Testis (tissue), 5 donors: ENCODE measurements at places on chromosomes 5 and 9.

GRCh38 chr9:109843641-109844040 is 63.6 kb downstream of the PALM2AKAP2 start:
- DNase-seq: no peak

DNA sequence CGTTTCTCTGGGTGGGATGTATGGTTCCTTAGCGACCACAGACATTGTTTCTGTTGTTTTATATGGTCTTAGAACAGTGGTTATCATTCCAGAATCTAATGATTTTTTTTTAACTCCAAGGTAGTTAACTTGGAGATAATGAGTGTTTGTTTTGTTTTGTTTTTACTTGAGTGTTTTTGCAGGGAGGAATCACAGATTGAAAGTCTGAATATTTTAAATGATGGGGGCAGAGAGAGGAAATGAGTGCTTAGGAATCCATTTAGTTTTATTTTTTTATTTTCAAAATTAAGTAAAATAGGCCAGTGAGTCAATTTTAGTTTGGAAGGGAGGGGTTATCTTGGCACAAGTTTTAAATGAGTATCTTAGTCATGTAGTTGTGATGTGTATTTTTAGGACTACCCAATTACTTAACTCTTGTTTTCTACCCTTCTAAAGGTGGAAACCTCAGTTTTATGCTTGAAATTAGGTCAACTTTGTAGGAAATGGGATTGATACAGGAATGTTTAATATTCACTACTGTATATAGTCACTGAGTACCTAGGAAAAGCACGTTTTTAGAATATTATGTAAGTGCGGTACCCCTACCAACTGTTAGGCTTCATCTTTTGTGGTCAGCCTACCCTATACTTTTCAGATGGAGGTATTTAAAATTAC is 2.0 kb downstream of the UBE2R2 start:
- no peak for DNase-seq

GRCh38 chr5:35762368-35762767 is 94.3 kb upstream of the IL7R start:
- no peak for DNase-seq

- DNase-seq: no peak
Observed at GRCh38 chr9:8717146-8717545, 917.6 kb upstream of the DMAC1 start.

DNA sequence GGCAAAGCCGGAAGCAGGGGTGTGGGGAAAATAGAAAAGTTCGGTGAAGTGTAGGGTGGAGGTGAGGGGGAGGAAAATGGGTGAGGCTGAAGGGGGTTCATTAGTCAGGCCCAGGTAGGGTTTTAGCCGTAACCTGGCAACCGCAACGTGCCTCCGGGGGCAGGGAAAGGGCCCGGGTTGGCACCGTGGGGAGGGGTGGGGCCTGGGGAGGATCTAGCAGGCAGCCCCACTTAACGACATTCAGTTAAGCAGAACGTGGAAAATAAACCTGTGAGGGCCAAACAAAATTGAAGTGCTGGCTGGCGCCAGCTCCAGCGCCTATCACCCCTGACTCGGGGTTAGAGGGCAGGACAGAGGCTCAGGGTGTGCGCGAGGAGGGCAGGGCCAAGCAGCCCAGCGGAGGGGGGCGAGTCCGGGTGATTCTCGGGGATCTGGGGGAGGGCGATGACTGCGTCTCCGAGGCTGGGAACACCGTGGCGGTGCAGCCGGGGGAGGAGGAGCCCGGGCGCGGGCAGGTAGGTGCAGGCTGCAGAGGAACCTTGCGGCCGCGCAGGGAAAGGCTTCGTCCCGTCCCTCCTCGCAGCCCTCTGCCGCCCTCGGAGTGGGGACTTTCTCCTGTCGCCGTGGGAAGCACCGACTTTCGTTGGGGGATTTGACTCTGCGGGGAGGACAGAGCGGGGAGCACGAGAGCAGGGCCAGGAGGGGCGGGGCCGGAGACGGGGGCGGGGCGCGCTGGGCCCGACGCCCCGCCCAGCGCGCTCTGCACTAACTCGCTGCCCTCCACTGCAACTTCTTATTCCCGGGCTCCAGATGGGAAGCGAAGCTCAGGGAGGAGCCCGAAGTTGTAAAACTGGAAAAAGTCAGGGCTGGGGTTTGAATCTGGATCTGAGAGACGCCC is 5.1 kb downstream of the RGS14 start:
- DNase-seq: peak; percentile 73

- no peak for DNase-seq
Observed at GRCh38 chr5:19496056-19496455, 491.9 kb downstream of the CDH18 start.

GRCh38 chr9:8845808-8846207 is 1046.2 kb upstream of the DMAC1 start:
- DNase-seq: no peak

GRCh38 chr9:3477236-3477834 is 48.5 kb downstream of the RFX3 start:
- no peak for DNase-seq

DNA sequence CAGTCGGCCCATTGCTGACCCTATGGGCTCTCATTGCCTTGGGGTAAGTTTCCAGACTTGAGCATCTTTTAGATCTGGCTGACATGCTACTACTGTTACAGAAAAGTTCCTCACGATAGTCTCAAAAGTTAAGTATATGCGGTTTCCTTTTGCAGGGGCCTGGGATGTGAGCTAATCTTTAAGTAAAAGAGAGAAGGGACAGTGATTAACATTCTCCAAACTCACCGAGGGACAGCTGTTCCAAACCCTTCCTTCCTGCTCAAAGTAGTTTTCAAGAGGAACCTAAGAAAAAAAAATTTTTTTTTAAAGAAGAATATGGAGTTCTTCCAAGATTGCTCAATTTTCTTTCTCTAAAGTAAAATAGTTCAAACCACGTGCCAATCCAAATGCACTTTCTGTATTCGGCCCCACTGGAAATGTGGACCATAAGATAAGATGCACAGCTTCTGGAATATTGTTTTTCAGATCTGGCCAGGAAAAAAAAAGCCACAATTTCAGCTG is 168.0 kb upstream of the SPRY4 start:
- peak; percentile 16 for DNase-seq

DNA sequence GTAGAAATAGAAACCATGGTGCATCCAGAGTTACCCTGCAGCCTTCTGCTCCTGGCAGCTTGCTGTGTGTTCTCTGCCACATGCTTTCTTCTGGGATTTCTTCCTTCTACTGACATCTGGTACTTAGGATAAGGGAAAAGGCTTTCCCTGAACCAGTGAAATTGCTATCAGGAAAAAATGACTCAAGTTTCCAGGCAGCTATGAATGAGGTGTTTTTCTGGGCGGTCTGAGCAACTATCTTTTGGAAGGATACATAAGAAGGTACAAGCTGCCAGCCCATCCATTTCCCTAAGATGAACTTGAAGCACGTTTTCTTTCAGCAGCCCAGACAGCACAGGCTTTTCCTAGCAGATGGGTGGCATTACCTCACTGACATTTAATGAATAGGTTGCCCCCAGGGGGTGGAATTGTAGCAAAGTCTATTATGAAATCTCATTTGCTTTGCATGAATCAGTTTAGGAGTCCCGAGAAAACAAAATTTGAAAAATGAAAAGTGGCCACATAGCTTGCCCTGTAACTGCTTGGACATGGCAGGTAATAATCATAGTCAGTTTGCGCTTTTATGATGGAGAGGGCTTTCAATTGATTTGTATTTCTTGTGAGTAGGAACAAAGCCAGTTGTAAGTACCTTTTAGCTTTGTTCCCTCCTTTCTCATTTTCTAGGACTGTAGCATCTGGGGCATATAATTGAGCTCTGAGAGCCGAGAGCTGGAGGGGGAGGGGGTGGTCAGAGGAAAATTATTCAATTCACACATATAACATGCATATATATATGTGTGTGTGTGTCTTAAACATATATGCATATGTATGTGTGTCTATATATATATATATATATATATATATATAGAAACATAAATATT is 108.5 kb downstream of the C9orf152 start:
- DNase-seq: no peak

- no peak for DNase-seq
Observed at GRCh38 chr5:164680216-164680615, 1174.8 kb downstream of the MAT2B start.

GRCh38 chr9:93586290-93587057 is 10.1 kb downstream of the PHF2 start:
- no peak for DNase-seq

GRCh38 chr9:133115604-133116345 is 5.3 kb downstream of the RALGDS start:
- no peak for DNase-seq

DNA sequence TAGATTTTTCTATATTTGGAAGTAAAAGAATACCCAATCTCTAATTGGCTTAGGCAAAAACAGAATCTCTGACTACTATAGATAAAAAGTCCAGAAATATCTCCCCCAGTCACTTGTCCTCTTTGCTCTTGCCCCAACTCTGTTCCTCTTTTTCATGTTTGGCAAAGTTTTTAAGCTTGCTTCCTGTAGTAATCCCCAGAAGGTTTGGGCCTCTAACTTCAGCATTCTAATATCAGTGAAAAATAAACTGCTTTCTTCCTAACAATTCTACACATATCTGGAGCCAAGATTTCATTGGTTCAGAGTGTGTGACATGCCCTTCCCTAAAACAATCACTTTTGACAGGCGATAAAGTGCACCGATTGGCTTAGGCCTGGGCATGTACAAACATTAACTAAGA is 1680.3 kb downstream of the MAT2B start:
- no peak for DNase-seq

GRCh38 chr5:40430101-40430710 is 249.5 kb upstream of the PTGER4 start:
- no peak for DNase-seq

GRCh38 chr5:176388003-176388443 is 375 bp downstream of the NOP16 start:
- DNase-seq: no peak

DNA sequence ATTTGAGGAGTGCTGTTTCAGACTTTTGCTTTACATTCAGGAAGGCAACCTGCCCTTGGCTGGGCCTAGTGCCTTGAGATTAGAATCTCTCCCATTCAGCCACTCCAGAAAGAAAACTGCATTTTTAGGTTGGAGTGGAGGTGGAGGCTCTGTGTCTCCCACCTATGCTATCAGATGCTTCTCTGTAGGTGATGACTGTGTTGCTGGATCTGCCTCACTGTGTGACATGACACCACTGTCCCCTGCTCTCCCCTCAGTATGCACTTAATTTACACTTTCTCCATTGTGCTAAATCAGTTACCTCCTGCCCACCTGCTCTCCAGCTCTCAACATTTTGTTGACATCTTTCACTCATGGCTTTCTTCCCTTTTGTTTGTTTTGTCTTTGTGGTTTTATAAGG is 265.8 kb downstream of the TENT4A start:
- DNase-seq: no peak

DNA sequence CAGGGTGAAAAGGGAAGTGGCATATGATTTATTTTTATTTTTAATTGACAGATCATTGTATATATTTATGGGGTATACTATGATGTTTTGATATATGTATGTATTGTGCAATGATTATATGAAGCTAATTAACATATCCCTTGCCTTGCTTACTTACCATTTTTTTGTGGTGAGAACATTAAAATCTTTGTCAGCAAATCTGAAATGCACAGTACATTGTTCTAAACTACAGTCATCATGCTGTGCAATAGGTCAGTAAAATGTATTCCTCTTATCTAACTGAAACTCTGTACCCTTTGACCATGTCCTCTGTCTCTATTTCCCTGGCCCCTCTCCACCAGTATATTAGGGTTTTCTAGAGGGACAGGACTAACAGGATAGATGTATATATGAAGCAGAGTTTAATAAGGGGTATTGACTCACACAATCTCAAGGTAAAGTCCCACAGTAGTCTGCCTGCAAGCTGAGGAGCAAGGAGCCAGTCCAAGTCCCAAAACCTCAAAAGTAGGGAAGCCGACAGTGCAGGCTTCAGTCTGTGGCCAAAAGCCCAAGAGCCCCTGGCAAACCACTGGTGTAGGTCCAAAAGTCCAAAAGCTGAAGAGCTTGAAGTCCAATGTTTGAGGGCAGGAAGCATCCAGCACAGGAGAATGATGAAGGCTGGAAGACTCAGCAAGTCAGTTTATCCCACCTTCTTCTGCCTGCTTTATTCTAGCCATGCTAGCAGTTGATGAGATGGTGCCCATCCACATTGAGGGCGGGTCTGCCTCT is 122.2 kb upstream of the FBXL7 start:
- DNase-seq: no peak

- no peak for DNase-seq
Observed at GRCh38 chr9:35000535-35001284, 11.2 kb downstream of the DNAJB5 start.

GRCh38 chr9:27407491-27407890 is 110.5 kb upstream of the EQTN start:
- DNase-seq: no peak

GRCh38 chr9:2159521-2160454 is 144.6 kb downstream of the SMARCA2 start:
- DNase-seq: peak; percentile 19

DNA sequence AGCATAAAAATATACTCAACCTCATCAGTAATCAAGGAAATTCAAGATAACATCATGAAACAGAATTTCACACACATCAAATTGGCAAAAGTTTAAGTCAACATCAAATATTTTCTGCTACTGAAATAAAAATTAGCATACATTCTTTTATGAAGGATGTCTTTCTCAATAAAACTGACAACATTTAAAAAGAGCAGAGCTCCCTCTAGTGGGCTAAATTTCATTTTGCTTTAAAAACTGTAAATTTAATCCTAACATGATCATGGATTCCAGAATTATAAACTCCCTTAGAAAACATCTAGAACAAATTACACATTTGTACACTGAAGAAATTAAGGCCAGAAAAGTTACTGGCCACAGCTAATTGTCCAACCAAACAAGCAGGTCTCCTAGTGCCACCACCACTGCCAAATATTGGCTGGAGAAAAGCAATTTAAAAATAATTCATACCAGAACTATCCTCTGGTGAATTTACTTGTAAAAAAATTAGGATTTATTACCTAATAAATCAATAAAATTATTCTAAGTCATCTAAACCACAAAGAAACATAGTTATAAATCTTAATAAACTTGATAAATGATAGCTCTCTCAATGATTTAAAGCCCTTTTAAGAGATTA is 31.2 kb downstream of the DEPDC1B start:
- no peak for DNase-seq

DNA sequence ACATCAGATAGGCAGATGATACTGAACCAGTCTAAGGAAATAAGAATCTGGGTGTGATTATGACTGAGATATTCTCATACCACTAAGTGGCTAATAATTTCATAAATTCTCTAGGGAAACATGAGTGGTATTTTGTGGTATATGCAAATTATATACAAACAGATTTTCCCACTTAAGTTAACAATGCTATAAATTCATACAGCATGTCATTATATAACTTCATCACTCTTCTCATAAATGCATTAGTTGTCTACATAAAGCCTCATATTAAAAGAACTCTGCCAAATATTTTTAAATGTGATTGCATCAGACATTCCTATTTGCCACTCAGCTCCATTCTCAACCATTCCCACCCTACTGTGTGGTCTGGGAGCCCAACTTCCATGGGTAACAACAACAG is 226.5 kb downstream of the TLE1 start:
- DNase-seq: no peak

DNA sequence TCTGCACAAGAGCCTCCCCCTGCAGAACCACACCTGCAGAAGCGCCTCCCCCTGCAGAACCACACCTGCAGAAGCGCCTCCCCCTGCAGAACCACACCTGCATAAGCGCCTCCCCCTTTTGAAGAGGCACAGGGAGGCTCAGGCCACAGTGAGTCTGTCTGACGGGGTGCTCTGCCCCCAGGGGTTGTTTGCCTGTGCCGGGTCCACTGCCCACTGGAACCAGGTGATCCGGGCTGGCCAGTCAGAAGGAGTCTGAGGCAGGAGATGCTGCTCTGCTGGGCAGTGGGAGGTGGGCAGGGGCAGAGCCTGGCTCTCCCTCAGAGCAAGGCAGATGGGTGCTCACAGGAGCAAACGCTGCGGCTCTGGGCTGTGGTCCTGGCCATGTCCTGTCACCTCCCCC is 60.8 kb upstream of the RNU6ATAC start:
- no peak for DNase-seq

- no peak for DNase-seq
Observed at GRCh38 chr5:138458856-138459255, 6.4 kb upstream of the EGR1 start.
